Tibial nerve (tissue), 4 donors: ENCODE measurements at places on chromosomes 12 and 14. TPM values are rescaled to one million over a fixed set of nuclear protein-coding genes. Genes with fewer than 3 reads are reported as not detected.

DNA sequence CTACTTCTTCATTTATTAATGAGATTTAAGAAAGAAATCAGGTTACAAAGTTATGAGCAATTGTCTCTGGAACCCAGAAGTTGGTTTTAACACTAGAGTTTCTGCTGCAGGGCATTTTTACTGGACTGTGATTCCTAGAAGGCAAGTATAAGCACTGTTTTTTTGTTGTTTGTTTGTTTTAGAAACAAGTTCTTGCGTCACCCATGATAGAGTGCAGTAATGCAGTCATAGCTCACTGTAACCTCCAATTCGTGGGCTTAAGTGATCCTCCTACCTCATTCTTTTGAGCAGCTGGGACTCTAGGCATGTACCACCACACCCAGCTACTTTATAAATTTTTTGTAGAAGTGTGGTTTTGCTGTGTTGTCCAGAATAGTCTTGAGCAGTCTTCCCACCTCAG lies 25.6 kb downstream of the RAP1B start:
- DNase-seq = no peak

The ACSM4 gene
- not detected for total RNA-seq

The DEGS2 gene
- 2.2 TPM for total RNA-seq

The KRT71 gene
- not detected for total RNA-seq

DNA sequence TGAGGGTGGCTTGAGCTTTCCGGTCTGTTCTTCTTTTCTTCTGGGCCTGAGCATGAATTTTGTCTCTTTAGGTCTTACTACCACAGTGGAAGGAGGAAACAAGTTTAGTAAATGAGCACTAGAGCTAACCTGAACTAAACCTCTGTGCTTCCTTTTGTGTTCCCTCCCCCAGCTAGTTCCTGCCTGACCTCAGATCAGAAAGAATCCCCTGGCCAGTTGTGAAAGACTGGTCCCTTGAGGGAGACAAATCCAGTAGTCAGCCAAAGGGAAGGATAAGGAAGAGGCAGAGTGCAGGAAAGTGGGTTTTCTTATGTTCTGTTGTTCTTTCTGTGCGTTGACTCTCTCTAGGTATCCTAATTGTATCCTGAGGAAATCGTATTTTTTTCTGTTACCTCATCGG lies 17.5 kb downstream of the ZNF664 start:
- no peak for DNase-seq

- DNase-seq = no peak
These were observed 27.3 kb downstream of the PPTC7 start for GRCh38 chr12:110555577-110556406.

The WNT5B gene
- 11.7 TPM for total RNA-seq

DNA sequence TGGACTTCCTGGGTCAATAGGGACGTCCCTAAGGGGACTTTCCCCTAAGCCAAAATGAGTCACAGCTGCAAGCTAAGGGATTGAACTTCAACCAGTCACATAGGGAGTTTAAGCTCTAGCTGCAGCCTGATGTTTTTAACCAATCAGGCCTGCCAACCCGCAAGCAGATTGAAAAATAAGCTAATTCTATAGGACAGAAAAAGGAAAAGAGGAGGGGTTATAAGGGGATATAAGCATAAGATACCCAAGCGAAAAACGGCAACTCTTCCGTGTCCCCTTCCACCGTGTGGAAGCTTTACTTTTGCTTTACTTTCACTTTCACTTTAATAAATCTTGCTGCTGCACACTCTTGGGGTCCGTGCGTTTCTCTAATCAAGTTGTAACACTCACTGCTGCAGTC lies 24.4 kb downstream of the ATP23 start:
- no peak for DNase-seq
